ENCODE measurements at places on chromosomes 4 and X.

GRCh38 chr4:107248571-107248970, 212.5 kb upstream of the DKK2 start:
- no peak for DNase-seq

GRCh38 chr4:26525771-26526150, 35.5 kb upstream of the CCKAR start:
- no peak for DNase-seq

GRCh38 chrX:112849016-112849415, 8.4 kb upstream of the AMOT start:
- no peak for DNase-seq

DNA sequence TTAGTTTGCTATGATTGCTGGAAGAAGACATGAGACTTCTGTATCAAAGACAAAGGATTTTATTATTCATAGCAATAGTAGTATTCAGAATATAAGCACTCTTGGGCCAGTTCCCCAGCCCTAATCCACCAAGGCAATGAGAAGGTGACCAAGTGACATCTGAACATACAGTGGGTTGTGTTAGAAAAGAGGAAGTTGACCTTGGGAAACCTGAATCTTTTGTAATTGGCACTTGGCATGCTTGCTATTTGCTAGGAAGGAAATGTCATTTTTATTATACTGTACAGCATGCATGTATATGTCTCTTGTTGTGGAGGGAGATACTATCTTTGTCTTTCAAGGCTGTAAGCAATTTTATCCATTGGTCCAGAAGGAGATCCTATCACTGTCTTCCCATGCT, 216.1 kb upstream of the FAT1 start:
- DNase-seq: no peak

DNA sequence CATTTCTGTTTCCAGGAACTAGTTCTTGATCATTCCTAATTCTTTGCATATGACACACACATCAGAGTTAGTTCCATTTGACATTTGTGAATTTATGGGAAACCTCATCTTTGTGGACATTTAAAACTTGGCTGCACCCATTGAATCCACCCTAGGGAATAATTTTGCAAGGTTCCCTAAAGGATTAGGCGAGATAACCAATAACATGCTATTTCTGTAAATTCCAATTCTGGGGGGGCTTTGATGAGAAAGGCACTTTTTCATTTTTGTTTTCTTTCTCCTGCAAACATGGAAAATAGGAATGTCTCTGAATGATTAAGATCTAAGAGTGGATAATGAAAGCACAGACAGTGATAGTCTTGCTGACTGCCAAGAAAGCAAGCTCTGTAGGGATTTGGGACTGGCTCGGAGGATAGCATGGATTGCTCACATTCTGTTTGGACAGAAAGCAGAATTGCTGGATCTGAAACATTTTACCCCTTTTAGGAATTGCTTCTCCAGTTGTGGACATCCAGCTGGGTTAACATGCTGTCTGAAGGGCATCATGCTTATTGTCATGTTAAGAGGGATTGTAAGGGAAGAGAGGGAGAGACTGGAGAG, 145.1 kb downstream of the NHS start:
- no peak for DNase-seq

DNA sequence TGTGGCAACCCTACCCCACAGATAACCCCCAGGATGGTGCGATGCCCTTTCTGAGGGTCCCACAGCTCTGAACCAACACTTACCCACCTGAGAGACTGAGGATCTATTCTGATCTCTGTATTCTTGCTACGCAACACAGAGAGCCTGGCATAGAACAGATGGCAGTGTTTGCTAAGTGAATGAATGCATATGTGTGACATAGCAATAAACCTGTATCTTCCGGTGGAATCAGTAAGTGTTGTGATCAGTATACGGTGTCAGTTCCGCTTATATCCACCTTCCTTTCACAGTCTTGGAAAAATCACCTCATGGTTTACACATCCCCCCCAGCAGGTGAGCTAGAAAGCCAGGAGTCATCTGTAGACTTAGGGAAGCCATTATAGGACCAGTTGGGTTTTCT, 5.9 kb upstream of the HSD17B10 start:
- DNase-seq: no peak

DNA sequence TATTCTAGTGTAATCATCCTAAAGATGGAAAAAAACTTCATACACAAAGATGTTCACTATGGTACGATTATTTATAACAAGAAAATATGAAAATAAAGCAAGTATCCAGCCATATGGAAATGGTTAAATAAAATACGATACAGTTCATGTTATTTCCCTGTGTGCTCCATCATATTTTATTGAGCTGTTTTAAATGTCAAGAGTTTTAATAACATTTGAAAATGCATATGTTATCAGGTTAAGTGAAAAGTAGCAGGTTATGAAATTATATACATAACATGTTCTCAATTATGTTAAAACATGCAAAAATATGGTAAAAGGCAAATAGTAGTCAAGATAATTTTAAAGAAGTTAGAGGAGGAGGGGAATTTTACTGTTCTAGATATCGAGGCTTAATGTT, 192.0 kb downstream of the HNRNPD start:
- no peak for DNase-seq

DNA sequence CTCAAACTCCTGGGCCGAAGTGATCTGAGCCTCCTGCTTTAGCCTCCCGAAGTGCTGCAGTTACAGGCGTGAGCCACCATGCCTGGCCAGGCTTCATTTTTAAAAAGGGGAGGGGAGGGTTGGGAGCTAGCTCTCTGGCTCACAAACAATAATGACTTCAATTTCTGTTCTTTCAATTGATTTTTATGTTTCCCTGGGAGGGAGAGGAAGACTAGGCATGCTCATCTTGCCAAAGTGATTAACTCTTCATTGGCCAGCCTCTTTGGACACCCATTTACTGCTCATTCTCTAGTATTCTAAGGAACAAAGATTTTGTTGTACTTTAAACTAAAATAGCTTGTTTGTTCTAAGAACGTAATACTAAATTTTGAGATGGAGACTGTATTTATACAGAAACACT, 43.4 kb upstream of the TRIM2 start:
- DNase-seq: no peak

- DNase-seq: no peak
Observed at GRCh38 chr4:4689694-4690440, 148.0 kb upstream of the STX18 start.

- DNase-seq: no peak
Observed at GRCh38 chrX:78958419-78959116, 13.4 kb downstream of the P2RY10 start.

- DNase-seq: no peak
Observed at GRCh38 chr4:19152264-19152663, 1099.4 kb upstream of the SLIT2 start.

DNA sequence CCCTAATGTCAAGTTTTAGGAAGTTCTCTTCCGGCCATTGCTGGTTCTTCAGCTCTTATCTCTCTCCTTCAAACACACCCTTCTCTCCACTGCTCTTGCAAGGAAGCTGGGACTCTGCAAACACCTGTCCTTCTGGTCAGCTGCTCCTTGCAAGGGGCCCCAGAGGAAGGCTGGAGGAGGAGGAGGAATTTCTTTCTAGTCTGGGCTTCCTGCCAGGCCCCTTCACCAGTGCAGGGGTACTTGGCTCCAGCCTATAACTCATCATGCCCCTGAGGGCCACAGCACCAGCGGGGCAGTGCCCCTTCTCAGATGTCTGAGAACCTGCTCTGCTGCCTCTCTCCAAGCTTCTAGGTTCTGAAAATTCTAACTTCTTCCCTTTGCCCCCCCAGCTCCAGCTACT, 46.7 kb downstream of the REELD1 start:
- no peak for DNase-seq

DNA sequence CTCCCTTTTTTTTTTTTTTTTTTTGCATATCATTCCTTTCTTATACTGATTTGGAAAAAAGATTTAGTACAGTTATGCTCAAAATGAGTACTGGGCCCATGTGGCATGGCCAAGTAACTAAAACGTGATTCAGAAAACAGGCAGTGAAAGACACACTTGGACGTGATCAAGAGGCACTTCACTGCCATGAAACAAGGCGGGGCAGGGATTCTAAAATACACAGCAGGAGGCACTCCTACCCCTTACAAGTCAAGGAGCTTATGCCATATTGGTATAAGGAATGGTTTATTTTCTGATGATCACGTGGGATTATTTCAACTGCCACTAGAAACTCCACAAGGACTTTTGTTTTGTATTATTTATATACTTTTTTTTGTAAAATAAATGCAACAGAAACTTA, 72.0 kb downstream of the CHST7 start:
- DNase-seq: peak; percentile 10

DNA sequence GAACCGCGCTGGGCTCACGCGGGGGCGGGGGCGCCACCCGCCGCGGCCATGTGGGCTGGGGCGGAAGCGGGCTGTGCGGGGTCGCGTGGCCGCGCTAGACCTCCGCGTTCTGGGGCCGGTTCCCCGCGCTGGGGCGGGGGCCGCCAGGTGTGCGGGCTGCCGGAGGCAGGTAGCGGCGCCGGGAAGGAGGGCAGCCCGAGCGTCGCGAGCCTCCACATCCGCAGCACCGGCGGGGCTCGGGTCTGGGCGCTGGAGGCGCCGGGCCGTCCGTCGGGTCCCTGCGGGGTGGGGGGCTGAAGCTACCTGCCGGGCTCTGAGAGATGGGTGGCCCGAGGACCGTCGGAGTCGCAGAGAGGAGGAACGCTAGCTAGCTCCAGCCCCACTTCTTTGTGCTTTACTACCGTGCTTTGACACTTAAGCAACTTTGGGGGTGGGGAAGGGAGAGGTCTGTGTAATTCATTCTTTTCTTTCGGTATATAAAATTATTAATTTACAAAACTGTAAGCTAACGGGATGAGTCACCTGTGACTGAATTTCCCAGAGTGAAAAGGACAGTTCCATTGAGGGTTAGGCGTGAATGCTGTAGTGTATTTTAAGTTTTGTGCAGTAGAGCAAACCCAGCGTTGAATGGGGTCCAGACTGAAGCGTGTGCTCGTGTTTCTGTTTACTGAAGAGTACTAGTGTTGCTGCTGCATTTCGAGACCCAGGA, 689 bp downstream of the METAP1 start:
- peak; percentile 20 for DNase-seq

DNA sequence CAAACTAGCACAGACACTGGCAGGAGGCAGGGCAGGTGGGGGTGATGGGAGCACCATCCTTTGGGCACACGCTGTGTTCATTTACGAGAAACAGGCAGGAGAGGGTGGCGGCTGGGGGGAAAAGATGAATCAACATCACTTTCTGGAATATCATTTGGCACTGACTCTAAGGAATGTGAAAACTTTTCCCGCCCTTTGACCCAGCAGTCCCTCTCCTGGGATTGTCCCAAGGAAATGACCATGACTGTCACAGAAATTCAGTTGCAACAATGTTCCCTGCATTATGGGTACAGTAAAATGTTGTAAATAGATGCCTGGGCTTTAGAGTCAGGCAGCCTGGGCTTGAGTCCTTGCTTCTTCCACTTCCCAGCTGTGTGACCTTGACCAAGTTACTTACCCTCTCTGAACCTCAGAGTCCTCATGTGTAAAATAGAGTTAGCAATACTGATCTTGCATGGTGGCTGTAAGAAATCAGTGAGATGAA, 58.6 kb downstream of the ABLIM2 start:
- no peak for DNase-seq

- DNase-seq: no peak
Observed at GRCh38 chr4:93814141-93814540, 14.4 kb upstream of the ATOH1 start.

- no peak for DNase-seq
Observed at GRCh38 chr4:154858166-154858565, 77.1 kb downstream of the RBM46 start.

DNA sequence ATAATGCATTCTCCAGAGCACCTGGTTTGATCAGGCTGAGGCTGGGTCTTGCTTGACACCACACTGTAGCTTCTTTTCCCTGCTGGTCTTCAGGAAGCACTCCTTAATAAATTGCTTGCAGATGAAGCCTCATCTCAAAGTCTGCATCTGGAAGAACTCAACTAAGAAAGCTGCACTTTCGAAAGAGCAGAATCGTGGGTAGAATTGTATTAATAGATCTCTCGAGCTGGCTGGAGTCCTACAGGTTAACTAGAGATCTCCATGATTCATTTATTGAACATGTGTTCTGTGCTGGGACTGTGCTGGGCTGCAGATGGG, 152.7 kb downstream of the STK32B start:
- DNase-seq: no peak

GRCh38 chr4:161320377-161320776, 843.4 kb downstream of the FSTL5 start:
- DNase-seq: no peak

DNA sequence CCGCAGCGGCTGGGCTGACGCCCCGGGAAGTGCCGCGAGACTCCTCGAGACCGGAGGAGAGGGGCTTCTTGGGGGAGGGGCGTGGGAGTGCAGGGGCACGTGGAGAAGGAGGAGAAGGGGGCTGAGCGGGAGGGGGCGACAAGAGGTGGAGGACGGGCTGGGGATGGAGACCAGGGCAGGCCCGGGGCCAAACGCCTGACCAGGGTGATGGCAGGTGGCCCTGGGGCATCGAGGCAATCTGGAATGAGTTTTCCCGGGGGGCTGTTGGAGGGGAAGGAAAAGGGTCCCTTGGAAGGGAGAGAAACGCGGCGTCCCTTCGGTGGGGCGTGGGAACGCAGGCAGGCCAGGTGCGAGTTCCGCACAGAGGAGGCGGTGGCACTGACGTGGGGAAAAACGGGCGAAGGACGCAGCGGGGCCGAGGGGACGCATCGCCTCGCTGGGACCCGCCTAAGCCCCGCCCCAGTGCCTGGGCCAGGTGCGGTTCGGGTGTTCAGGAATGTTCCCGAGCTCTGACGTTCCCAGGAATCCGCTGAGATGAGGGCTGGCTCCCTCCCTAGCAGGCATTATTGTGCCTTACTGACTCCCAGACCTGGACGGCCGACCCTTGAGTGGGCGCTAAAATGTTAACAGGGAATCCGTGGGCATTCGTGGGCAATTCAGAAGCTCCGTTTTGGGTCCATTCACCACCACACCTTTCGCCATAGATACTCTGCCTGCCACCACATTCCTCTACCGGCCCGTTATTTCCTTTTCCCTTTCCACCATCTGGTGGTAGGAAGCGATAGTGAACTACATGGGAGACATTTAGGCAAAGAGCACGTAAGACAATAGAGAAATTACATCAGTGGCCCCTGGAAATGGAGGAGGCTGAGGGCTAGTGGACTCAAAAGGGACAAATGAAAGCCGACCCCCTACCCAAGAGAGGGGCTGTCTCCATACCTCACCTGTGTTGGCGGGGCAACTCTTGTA, 795 bp upstream of the SH3KBP1 start:
- DNase-seq: peak; percentile 65

DNA sequence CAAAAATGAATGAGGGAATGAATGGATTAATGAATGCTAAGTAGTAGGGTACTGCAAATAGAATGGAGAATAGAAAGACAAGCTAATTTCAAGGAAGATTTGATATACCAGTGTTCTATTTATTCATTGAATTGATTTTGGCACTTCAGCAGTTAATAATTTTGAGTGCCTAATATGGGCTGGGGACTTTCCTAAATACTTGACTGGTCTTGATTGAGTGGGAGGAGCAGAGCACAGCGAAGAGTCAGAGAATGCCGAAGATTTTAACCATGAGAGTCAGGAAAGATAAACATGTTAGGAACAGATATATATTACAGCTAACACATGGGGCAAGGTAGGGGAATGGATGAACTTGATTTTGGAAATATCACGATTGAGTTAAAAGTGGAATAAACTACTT, 10.6 kb downstream of the IL15 start:
- no peak for DNase-seq

GRCh38 chrX:102651242-102652011, at the start of gene GPRASP1:
TSS of gene GPRASP1 (plus strand) at chrX:102651483. CDS start at chrX:102653914, 2,431 bp downstream.
- DNase-seq: peak; percentile 62
